Stimulated activated CD8-positive, alpha-beta memory T cell treated with anti-CD3 and anti-CD28 coated beads, Interleukin-2, amount 100 ng/mL, for 1 hour (primary cell): ENCODE measurements at places on chromosomes 13 and 19.
A peak's percentile ranks its signal among the peaks of the same experiment; 100 is the strongest.

DNA sequence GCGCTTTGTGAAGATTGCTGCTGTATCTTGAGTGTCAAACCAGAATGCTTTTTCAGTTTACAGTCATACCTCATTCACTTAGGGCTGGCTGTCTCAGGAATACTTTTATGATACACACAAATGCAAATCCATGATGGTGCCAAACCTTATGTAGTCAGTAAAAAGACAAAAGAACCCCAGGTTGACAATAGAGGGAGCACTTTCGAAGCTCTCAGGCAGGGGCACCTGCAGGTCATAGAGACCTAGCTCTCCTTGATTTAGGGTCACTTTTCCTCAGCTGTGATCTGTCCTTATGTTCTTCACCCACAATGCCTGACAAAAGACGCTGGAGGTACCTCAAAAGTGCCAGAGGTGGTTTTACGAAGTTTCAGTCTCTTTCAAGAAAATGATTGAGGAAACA, 172.2 kb downstream of the DNAJC15 start:
- DNase-seq, result no peak

GRCh38 chr19:39197808-39198207, 1.0 kb downstream of the NCCRP1 start:
- no peak for DNase-seq

GRCh38 chr13:60019119-60019993, 144.4 kb downstream of the DIAPH3 start:
- DNase-seq, result no peak

- DNase-seq, result no peak
These were observed 9.3 kb downstream of the PLEKHA4 start for GRCh38 chr19:48858984-48859710.

DNA sequence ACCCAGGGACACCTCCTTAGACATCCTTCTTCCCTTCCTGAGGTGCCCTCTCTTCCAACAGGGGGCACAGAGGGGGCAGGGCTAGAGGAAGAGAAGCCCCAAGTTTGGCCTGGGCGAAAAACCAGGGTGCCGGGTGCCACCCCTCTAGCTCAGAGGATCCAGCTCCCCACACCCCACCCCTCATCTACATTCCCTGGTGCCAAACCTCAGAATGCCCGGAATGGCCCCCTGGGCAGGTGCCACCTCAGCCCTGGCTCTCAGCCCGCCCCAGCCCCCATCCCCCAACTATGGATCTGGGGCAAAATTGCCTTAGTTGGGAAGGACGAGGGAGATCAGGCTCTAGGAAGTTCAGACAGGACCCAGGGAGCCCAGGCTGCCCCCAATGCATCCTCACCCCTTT, 2.0 kb downstream of the CNN1 start:
- DNase-seq, result no peak

DNA sequence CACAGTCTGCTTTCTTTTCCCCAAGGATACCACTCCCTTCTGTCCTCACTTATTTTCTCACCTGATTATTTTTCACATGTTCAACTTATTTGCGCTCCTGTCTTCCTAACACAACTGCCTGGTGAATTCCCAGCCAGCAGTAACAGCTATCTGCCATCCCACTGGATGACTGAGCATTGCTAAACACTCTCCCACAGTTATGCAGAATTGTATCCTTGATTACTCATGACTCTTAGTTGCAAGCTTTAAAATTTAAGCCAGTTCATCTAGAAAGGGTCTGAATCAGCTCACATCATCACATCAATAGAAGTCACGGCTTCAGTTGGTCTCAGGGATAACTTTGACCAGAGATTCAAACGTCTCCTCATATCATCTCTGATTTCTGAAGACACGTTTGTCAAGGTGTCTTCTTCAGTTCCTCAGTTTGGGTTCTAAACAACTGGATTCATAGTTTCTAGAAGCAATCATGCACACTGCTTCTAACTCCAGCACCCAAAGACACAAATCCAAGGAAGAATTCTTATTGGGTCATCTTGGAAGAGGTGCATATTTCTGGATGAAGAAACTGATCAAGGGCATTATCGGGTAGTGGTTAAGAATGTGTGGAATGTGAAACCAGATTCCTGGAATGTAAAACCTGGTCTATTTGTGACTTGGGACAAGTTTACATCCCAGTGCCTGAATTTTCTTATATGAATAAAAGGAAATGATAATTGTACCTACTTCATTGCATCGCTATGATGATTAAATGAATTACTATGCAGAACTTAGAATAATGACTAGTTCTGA, 13.9 kb upstream of the DACH1 start:
- DNase-seq, result no peak

- no peak for DNase-seq
These were observed 6.7 kb downstream of the SIGLEC6 start for GRCh38 chr19:51524666-51525264.

GRCh38 chr19:8451885-8452284, 7.1 kb downstream of the HNRNPM start:
- DNase-seq, result peak; percentile 6

- DNase-seq, result no peak
These were observed 18.3 kb downstream of the ATP4B start for GRCh38 chr13:113639616-113640262.

DNA sequence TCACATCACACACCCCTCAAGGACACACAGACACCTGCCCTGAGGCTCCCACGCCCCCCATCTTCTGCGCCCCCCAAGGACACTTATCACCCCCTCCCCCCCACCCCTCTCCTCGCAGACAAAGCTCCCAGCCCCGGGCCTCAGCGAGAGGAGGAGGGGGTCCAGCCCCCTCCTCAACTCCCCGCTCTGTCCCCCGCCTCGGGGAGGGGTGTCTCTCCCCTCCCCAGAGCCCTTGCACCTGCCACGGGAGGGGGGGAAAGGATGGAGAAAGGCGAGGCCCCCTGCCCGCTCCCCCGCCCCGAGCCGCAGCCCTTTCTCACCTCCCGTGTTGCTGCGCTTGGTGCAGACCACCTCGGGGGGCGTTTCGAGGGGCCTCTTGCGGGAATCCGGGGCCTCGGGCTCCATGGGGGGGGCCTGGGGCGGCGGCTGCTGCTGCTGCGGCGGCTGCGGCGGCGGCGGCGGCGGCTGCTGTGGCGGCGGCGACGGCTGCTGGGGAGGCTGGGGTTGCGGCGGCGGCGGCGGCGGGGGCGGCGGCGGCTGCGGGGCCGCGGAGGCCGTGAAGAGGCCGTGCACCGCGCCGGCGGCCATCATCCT, 621 bp downstream of the NOVA2 start:
- DNase-seq, result no peak

- no peak for DNase-seq
These were observed 25.1 kb downstream of the CARS2 start for GRCh38 chr13:110680852-110681251.

DNA sequence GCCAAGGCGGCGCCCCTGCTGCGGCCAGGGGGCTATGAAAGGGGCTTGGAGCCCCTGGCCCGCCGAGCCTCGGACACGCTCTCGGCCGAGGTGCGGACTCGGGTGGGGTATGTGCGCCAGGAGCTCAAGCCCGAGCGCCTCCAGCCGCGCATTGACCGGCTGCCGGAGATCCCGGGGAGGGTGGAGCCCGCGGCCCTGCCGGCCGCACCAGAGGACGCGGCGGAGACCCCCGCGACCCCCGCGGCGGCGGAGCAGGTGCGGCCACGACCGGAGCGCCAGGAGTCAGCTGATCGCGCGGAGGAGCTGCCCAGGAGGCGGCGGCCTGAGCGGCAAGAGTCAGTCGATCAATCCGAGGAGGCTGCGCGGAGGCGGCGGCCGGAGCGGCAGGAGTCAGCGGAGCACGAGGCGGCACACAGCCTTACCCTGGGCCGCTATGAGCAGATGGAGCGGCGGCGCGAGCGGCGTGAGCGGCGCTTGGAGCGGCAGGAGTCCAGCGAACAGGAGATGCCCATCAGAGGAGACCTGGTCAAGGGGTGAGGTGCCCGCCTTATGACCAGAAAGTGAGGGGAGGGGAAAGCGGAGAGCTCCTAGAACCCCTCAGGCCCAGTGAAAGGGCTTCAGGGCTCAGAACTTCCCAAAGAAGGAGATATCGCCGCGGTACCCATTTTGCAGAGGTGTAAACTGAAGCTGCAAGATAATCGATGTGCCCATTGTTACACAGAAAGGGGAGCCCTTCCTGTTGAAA, 8.8 kb upstream of the SHKBP1 start:
- no peak for DNase-seq

GRCh38 chr13:79423801-79424642, 18.0 kb upstream of the RBM26 start:
- DNase-seq, result no peak

- DNase-seq, result no peak
These were observed 1941.6 kb upstream of the PRR20A start for GRCh38 chr13:55199134-55199533.

DNA sequence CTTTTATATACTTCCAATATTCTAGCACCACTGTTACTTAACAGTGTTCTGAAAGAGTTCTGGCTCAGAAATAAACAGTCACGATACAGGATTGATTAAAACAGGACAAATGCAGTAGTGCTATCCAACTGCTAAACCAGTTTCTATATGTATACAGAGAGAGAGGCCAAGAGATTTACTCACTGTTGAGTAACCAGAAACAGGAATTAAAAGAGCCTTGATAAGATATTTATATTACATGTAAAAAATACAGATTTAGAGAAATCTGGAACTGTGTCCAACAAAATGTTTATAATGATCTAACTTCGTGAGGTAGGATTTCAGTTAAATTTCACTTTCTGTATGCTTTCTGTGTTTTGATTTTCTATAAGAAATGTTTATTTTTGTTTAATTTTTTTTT, 116.6 kb downstream of the CDK8 start:
- DNase-seq, result no peak

- no peak for DNase-seq
These were observed 192.8 kb downstream of the TM9SF2 start for GRCh38 chr13:99693852-99694611.

- no peak for DNase-seq
These were observed 252.9 kb upstream of the SLITRK6 start for GRCh38 chr13:86052141-86052540.

DNA sequence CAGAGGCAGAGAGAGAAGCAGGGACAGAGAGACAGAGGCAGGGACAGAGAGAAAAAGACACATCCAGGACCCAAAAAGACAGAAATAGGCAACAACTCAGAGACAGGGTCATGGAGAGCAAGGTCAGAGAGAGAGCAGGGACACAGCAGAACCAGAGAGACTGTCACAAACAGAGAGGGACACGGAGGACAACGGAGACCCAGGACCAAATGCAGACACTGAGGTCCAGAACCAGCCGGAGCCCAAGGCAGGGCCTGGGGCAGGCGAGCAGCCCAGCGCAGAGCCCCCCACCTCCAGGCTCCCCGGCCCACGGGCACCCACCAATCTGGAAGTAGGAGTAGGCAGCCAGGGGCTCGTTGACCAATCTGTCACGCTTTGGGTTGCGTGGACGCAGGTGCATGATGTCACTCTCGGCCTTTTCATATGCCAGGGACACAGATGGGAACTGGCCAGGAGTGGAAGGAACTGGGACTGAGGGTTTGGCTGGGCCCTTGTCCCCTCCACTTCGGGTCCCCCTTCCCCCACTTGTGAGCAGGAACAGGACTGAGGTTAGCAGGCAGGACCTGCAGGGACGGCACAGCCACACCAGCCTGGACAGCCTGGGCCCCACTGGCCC, 8.1 kb downstream of the TMEM147 start:
- DNase-seq, result no peak

- DNase-seq, result no peak
These were observed 57.9 kb downstream of the RFC3 start for GRCh38 chr13:33875618-33876401.

DNA sequence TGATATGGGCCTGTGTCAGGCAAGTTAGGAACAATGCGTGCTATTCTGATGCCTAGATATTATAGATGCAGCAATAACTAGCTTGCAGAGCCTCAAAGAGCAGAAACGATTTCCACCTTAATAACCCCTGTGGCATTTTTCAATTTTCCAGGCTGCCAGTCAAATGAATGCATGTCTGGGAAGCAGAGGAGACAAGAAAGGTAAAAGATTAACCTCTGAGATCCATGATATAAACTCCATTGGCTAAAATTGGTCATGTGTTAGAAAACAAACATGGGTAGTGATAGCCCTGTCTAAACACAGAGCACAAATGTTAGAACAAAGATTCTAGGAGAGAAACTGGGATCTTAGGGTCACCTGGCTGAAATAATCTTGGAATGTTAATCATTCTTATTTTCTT, 811.1 kb downstream of the DIAPH3 start:
- no peak for DNase-seq

DNA sequence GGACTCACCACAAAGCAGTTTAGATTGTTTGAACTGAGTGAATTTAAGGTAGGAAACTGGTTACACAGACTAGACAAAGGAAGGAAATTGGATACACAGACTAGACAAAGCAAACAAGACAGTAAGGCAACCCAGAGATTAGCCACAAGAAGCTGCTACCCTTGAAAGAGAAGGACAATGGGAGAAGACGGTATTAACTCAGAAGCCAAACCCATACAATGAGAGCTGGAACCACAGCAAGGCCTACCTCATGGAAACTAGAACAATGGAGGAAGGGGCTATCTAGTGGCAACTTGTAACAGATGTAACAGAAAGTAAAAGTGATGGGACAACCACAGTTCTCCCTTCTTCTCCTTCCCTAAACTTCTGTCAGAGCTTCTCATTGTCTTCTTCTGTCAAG, 410.9 kb upstream of the SPRY2 start:
- DNase-seq, result no peak

- no peak for DNase-seq
These were observed 12.3 kb downstream of the ZNF575 start for GRCh38 chr19:43545276-43545675.

DNA sequence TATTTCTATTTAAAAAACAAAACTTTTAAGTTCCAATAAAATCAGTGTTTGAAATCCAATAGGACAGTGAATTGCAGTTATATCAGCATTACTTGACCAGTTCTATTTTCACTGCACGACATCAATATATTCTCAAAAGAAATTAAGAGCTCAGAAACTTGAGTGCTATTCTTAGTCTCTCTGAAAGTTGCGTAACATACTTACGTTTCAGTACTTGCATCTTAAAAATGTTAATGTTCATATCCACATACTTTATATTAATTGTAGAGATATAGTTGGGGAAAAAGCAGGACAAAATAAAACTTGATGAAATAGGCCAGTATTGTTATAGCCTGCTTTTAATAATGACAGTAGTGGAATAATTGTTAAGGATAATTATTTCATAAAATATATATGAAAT, 720.5 kb upstream of the PCDH9 start:
- no peak for DNase-seq

- DNase-seq, result no peak
These were observed 15.4 kb upstream of the DHDH start for GRCh38 chr19:48918071-48918470.

GRCh38 chr19:12840091-12841079, 2.1 kb downstream of the MAST1 start:
- no peak for DNase-seq

DNA sequence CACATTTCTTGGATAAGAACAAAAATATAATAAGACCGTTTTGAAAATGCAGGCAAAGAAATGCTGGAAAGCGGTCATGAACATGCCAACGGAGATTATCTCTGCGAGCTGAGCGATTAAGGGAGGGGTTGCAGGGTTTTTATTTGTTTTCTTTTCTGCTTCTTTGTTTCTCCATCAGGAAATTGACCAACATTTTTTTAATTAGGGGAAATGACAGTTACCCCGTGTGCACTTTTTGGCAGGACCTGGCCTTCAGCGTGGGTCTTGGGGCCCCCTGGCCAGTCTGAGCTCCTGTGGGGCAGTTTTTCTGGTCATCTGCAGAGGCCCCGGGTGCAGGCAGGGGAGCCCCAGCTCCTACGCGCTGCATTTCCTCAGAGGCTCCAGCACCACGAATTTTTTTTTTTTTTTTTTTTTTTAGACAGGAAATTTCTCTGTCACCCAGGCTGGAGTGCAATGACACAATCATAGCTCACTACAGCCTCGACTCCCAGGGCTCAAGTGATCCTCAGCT, 31.3 kb upstream of the HOMER3 start:
- DNase-seq, result no peak
